ENCODE measurements at places on chromosomes 4 and X.

GRCh38 chrX:33190016-33190415 is 21.3 kb downstream of the DMD start:
- DNase-seq = no peak

GRCh38 chr4:53830511-53830910 is 233.9 kb downstream of the CHIC2 start:
- DNase-seq = no peak

DNA sequence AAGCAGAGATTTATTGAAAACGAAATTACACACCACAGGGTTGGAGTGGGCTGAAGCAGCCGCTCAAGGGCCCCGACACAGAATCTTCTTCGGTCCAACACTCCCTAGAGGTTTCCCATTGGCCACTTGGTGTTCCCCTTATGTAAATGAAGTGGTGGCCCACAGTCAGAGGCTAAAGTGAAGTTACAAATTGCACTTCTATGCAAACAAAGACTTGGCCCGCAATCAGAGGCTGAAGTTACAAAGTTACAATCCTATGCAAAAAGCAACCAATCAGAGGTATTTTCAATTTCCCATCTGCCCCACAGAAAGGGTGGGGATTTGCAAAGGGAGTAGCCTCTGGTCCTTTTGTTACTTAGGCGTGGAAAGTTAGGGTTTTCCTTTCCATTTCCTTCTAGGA is 35.7 kb upstream of the SLC25A43 start:
- DNase-seq = no peak

GRCh38 chrX:94961730-94962129 is 1287.7 kb downstream of the FAM133A start:
- DNase-seq = no peak

DNA sequence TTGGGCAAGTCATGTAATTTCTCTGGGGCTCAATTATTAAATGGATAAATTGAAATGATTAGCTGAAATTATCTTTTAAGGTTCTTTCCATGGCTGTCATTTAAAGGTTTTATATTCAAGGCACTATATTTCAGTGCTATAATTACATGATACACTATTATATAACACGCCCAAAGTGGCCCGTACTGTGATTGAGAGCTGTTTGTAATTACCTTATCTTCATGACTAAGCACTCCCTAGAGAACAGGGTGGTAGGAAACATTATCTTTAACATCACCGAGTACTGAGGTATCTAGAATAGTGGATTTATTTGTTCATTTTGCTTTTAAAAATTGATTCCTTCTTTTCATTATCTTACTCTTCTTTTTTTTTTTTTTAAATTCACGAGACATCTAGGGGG is 79.0 kb downstream of the DIAPH2 start:
- no peak for DNase-seq

- DNase-seq = no peak
Measured at GRCh38 chr4:148964456-148964855, 522.2 kb upstream of the NR3C2 start.

DNA sequence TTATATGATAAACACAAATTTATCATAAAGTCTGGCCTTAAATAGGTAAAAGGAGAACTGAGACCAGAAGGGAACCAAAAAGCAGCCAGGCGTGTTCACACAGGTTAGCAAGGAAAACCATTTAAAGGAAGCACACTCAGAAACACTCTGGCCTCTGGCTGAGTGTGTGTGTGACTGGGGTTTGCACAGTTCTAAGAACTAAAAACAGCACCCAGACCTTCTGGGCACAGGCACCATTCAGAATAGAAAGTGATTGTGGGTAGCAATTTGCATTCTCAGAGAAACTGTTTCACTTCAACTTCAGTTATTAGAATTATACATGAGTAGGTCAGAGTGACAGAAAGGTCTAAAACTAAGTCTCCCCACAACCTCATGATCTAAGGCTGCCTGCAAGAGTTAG is 10.0 kb downstream of the GPR82 start:
- no peak for DNase-seq

- DNase-seq = no peak
Measured at GRCh38 chr4:108359986-108360681, 191.4 kb upstream of the LEF1 start.

DNA sequence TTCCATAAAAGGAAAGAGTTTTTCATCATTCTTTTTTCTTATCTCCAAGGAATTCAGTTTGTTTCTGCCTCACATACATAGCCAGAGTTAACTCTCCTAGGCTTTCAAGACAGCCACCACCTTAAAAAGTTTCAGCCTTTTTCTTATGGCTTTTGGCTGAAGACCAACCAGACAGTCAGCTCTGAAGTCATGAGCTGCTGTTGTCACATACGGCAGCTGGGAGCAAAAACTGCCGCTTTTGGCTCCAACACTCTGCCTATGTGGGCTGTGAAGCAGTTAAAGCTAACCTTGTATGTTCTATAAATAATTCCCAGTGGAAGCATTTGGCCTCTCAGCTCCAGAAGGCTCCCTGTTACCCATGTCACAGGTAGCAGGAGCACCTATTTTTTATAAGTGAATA is 104.1 kb downstream of the KLHL4 start:
- no peak for DNase-seq

DNA sequence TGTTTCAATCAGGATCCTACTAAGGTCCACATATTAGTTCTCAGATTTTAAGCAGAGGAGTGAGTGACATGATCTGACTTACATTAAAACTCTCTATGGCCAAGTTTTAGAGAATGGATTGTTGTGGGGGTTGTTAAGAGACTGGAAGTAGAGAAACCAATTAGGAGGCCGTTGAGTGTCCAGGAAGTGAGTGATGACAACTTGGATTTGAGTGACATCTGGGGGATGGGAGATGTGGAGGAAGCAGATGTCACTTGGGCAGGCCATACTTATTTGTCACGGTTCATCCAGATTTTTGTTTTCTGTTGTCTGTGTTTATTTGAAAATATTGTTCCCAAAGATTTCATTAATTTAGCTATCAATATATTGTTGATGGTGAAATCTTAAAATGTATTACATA is 28.3 kb downstream of the ADD1 start:
- DNase-seq = no peak

- DNase-seq = no peak
Measured at GRCh38 chr4:149168645-149169044, 647.0 kb downstream of the IQCM start.

DNA sequence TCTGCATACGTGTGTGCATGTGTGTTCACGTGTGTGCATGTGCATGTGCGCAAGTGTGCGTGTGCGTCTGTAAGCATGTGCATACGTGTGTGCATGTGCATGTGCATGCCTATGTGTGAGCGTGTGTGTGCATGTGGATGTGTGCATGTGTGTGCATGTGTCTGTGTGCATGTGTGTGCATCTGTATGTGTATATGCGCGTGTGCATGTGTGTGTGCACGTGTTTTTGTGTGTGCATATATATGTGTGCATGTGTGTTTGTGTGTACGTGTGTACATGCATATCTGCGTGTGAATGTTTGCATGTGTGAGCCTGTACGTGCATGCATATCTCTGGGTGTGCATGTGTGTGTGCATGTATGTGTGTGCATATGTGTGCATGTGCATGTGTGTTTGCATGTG is 35.7 kb upstream of the DRD5 start:
- DNase-seq = no peak

GRCh38 chr4:86831262-86832130 is 17.7 kb downstream of the SLC10A6 start:
- no peak for DNase-seq

DNA sequence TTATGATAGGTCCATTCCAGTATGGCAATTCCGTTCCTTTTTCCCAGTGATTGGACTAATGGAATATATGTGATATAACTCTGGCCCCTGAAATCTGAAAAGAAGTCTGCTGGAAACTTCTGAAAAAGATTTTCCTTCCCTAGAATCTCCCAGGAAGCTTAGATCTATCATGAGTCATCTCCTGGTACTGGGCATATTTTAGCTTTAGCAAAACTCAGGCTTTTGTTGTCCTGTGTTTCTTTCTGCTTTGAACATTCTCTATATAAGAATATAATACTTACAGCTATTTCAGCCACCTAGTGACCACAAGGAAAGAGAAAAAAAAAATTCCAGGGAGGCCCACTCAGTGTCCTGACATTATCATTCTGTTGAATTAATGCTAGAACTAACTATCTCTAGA is 597.2 kb upstream of the GRIA3 start:
- no peak for DNase-seq

DNA sequence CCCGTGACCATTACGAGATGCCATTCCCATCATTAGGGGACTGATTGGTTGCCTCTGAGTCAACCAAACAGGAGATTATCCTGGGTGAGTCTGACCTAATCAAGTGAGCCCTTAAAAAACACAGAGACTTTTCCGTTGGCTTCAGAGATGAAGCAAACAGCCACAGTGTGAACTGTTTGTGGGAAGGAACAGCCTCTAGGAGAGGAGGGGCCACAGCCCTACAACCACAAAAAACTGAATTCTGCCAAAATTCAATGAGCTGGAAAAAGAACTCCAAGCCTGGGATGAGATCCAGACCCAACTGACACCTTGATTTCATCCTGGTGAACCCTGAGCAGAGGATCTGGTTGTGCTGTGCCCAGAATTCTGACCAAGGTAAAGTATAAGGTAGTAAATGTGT is 31.3 kb upstream of the TBL1X start:
- DNase-seq = no peak

GRCh38 chrX:34624416-34624815 is 32.7 kb downstream of the TMEM47 start:
- no peak for DNase-seq

DNA sequence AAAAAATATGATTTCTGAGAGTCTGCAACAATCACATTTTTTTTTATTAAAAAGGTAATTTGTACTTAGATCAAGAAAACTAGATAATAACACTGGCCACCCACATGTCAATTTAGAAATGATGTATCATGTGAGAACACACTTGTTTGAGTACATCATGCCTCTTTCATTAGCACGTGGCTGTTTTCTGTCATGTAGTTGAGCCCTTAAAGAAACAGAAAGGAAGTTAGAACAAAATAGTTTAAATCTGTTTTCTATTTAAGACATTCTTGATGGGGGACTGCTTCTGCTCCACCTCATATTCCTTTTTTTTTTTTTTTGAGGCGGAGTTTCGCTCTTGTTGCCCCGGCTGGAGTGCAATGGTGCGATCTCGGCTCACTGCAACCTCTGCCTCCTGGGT is 207.5 kb downstream of the NSUN7 start:
- no peak for DNase-seq

DNA sequence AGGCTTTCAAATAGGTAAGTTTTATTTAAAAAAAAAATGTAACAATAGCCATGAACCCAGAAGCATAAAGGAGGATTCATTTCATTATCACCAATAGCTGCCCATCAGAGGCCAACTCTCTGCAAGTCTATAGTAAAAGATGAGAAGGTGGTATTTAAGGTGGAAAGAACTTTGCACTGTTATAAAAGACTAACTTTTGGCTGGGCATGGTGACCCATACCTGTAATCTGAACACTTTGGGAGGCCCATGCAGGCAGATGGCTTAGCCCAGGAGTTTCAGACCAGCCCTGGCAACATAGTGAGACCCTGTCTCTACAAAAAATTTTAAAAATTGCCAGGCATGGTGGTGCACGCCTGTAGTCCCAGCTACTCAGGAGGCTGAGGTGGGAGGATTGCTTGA is 43.3 kb downstream of the RPS3A start:
- DNase-seq = no peak

GRCh38 chr4:113574636-113575103 is 186.9 kb downstream of the CAMK2D start:
- DNase-seq = no peak

- no peak for DNase-seq
Measured at GRCh38 chr4:52870225-52870624, 8.1 kb downstream of the RASL11B start.

GRCh38 chr4:38223782-38224236 is 263.6 kb downstream of the PTTG2 start:
- no peak for DNase-seq

GRCh38 chrX:79094075-79094832 is 50.2 kb upstream of the GPR174 start:
- no peak for DNase-seq

DNA sequence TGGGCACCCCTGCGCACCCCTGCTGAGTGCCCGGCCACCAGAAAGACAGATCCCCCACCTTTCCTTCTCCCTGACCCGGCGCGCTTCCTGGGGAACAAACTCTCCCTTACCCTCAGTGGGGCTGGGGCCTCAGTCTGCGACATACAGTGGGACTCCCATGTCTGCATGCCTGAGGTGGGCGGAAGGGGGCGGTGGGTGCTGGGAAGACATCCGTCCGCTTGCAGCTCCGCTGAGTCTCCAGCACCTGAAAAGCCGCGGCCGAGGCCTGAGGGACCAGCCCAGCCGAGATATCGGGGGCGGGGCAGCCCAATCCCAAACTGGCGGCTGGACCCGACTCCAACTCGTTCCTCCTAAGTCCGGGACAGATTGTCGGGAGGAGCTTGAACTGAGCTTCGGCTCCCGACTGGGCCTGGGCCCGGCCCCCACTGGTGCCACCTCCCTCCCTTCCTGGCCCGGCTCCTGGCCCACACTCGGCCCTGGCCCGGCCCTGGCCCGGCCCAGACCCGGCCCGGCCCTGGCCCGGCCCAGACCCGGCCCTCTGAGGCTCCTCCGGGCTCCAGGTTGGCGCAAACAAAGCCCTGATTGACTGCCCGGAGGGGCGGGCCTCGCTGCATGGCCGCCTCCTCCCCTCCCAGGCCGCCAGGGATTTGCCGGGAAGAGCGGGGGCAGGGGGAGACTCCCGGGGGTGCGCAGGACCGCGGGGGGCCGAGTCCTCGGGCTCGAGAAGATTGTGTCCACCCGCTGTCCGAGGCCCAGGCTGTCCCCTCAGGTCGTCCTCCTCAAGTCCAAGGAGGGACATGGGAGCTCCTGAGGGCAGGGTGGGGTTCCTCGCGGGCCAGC is 877 bp upstream of the SLC16A2 start:
- no peak for DNase-seq

DNA sequence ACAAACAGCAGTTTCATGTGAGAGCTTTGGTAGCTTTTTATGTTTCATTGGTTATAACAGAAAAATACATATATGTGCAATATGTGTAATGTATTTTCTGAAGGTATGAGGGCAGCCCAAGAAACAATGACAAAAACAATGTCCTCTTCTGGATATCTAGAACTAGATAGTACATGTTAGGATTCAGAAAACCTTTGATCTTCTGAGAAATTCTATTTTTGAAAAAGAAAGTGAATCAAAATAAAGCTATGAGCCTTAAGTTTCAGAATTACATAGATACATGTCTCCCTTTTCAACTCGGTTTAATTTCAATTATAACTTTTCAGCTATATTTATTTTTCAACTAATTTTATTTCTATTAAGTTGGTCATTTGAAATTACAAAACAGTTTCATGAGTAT is 131.9 kb downstream of the REELD1 start:
- DNase-seq = no peak

DNA sequence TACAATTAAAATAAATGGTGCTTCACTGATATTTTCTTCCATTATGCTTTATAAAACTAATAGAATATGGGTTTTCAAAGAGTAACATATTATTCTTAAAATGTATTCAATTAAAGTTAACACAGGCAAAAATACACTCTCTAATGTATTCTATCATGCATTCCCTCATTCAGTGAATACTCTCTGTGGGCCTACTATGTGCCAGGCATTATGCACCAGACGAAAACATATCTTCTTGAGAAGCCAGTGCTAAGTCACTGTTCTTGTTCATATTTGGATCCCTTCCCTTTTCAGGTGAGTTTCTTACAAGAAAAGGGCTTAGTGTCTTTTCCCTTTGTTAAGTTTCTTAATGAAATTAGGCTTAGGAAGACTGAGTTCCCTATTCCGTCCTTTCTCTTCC is 58.1 kb downstream of the NAF1 start:
- DNase-seq = no peak

Data from stimulated activated CD8-positive, alpha-beta memory T cell treated with anti-CD3 and anti-CD28 coated beads, Interleukin-2, amount 100 ng/mL, for 1 hour (primary cell).